ENCODE measurements at places on chromosomes 1 and 21.

DNA sequence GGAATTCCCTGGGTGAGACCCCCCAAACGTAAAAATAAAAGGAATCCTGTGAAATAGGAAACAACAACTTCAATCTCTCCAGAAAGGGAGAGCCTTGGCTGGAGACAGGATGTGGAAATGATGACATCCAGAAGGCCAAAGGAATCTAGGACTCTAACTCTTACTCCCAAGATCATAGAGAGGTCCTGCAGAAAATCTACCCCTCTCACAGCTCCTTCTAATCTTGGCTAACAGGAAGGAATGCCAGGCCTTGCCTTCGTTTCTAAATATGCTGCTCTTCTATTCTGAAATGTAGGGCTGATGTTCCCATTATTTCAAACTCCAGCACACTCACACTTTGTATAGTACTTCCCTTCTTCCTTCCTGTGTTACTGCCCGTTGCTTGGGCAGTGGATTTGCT lies 40.7 kb downstream of the ARHGEF11 start:
- DNase-seq: no peak

DNA sequence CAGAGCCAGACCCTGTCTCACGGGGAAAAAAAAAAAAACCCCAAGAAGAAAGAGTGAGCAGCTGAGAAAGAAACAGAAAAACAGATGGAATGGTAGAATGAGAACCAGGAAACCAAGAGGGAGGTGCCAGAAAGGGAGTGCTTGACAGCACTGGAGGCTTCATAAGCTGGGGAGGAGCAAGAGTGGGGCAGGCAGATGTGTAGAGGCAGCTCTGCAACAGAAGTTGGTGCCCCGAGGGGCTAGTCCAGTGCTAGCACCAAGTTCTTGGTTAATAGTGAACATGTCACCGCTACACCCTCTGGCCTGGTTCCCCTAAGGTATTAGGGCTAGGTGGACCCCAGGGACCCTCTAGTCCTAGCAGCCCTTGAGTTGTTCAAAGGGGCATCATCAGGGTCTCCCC lies 98.0 kb downstream of the TGFBR3 start:
- DNase-seq: no peak

GRCh38 chr1:154386643-154387352 lies 18.3 kb upstream of the IL6R start:
- DNase-seq: no peak

DNA sequence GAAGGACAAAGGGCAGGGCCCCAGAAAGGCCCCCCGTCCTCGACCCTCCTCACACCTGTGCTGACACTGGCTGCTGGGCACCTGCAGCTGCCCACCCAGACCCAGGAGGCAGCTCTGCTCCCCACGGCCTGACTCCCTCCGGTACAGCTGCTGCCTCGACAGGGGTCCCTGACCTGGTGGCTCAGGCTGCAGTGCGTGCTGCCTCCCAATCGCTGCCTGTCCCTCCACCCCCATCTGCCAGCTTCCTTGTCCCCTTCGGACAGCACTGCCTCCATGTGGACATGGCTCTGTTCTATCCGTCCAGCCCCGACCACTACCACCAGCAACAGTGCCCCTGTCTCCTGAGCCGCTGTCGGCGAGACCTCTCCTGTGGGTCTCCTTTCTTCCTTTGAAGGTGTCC lies 4.1 kb downstream of the NOC2L start:
- no peak for DNase-seq

GRCh38 chr21:15199414-15200383 lies 134.9 kb upstream of the NRIP1 start:
- DNase-seq: no peak

GRCh38 chr1:60280256-60280655 lies 206.7 kb upstream of the C1orf87 start:
- DNase-seq: no peak

DNA sequence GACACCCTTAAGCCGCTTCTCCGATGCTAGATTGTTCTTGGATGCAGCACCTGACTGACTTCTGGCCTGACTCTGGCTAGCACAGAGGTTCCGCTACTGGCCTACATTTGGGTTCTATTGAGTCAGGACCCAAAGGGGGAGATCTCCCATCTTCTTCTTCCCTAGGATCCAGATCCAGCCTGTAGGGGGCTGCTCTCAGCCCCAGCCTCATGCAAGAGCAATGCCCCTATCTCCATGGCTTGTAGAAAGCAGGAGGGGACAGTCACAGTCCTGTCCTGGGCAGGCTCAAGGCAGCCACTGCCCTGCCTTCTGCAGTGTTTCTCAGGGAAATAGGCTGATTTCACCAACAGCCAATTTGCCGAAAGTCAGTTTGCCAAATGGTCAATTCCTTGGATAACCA lies 6.3 kb upstream of the ADAR start:
- no peak for DNase-seq

- DNase-seq: peak; percentile 57
These were observed 241.6 kb downstream of the PTPRC start for GRCh38 chr1:198880397-198880796.

GRCh38 chr1:203204756-203205155 lies 18.3 kb upstream of the CHI3L1 start:
- no peak for DNase-seq

DNA sequence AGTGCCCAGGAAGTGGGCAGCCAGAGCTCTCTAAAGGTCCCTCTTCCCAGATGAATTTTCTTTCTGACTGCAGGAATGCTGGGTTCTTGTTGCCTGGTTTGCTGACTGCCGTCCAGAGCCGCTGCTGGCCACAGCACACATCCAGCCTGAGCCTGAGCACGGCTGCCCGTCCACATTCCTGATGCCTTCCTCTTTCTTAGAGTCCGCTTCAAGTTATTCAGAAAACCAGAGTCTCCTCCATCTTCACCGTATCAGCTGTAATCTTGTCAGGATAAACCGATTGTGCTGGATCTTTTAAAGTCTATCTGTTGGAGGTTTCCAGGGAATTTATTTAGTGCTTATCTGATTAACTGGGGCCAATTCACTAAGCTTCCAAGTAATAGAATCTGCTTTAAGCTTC lies 84.8 kb upstream of the BCAR3 start:
- DNase-seq: no peak

DNA sequence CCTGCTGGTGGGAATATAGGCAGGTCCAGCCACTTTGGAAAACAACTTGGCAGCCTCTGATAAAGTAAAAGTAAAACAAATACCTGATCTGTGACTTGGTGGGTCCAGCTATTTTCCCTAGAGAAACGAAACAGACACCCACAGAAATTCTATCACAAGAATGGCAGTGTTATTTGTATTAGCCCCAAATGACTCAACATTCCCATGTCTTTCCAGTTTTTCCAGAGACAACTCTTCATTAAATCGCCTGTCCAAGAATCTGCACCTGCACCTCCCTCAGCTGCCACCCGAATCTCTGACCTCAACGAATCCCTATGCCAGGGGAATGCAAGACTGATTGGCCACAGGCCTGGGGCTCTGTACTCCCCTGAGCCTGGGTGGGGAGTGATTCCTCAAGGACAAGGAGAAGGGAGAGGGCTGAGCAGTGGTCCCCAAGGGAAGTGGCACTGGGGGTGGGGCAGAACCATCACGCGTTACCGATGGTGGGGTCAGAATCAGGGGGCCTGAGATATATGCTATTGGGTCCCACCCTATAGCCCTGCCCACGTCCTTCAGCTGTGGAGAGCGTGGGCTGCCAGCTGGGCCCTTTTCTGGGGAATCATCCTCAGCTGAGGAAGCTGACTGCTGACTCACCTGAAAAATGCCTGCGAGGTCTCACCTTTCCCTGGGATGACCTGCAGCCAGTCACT lies 553.0 kb downstream of the PTPRU start:
- no peak for DNase-seq

GRCh38 chr1:182877842-182878241 lies 38.7 kb downstream of the DHX9 start:
- DNase-seq: no peak

GRCh38 chr1:183368213-183369108 lies 49.7 kb downstream of the NMNAT2 start:
- DNase-seq: no peak

DNA sequence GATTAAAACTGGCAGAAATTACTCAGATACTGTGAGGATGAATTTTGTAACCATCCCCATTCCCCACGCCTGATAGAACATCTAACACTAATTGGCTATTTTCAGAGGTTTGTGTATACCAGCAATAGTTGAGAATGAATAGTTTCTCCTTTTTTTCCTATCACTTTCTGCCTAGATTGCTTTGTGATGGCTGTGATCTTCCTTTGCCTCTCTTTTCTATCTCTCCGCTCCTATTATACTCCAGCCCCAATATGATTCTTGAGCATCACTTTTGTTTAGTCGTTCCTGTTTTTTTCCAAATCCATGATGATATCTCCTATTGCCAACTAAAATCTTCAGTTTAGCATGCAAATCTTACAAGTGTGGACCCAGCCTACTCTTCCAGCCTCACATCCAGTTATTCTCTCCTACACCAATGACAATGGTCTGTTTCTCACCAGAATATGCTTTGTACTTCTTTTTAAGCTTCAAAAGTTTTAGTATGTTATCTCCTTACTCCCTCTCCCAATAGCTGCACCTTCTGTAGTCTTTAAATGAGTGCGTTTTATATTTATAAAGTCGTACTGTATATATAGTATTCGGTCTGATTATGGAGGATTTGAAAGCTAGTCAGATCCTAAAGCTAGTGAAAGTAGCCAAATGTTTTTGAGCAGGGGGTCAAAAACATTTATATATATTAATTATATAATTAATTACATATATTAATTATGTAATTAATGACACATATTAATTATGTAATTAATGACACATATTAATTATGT lies 25.2 kb downstream of the MAGI3 start:
- DNase-seq: no peak

GRCh38 chr1:53651356-53651755 lies 87.6 kb downstream of the GLIS1 start:
- DNase-seq: no peak

DNA sequence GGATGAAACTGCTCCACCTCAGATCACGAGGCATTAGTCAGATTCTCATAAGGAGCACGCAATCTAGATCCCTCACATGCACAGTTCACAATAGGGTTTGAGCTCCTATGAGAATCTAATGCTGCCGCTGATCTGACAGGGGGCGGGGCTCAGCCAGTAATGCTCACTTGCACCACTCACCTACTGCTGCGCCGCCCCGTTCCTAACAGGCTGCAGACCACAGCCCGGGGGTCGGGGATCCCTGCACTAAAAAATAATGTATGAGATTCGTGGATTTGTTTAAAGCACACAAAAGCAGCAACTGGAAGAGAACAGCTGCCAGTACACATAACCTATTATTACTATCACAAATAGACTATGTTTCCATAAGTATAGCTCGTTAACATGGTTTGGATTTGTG lies 72.9 kb downstream of the HLCS start:
- no peak for DNase-seq
